CD4-positive, alpha-beta T cell treated with Interleukin-21 for 1 hour (primary cell): ENCODE measurements at places on chromosomes 7 and 10.

DNA sequence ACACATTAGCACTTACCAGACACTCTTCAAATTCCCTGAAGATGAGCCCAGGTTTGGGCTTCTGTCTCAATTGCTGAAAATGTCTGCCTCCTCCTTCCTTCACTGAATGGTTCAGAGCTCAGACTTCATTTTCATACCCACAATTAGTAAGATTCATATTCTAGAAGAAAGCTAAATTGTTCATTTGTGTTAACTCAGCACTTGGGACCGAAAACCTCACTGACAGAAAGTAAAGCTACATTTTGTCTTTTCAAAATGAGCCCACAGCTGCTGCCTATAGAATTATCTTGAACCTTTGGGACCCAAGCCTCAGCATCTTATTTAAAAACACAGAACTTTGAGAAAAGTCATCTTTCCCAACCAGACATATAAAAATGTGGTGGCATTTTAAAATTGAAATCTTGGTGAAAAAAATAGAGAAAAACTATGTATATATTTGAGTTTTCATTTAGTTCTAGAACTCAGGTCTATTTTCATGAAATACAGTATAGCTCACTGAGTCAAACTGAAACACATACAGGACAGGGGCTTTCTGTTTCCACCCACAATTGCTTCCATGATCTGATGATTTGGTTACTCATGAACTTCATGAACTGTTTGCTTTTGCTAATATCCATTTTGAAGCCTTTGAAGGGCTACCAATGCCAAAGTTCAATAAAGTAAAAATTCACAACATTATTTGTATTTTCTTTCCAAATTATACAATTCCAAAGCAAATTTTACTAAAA is 119.1 kb upstream of the PFKP start:
- DNase-seq: no peak

GRCh38 chr10:54470324-54470631 is 330.8 kb downstream of the PCDH15 start:
- DNase-seq: no peak

GRCh38 chr7:52475001-52475582 is 560.3 kb upstream of the POM121L12 start:
- DNase-seq: no peak

- no peak for DNase-seq
These were observed 13.8 kb downstream of the SMO start for GRCh38 chr7:129202058-129202777.

GRCh38 chr10:93061594-93062513 is 1.3 kb downstream of the CYP26C1 start:
- no peak for DNase-seq

DNA sequence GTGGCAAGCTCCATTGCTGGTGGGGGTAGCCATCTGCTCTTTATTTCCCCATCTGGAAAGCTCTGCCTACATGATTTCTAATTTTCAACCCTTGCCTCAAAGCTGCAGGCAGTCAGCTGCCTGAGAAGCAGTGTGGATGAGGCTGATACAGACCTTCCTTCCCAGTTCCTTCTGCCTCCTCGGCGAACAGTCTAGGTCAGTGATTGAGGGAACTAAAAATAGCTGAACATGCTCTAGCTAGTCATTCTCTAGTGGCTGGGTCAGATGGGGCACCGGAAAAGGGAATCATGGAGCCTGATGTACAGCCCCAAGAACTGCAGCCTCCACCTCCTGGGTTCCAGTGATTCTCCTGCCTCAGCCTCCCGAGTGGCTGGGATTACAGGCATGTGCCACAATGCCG is 48.7 kb downstream of the NAMPT start:
- DNase-seq: no peak

DNA sequence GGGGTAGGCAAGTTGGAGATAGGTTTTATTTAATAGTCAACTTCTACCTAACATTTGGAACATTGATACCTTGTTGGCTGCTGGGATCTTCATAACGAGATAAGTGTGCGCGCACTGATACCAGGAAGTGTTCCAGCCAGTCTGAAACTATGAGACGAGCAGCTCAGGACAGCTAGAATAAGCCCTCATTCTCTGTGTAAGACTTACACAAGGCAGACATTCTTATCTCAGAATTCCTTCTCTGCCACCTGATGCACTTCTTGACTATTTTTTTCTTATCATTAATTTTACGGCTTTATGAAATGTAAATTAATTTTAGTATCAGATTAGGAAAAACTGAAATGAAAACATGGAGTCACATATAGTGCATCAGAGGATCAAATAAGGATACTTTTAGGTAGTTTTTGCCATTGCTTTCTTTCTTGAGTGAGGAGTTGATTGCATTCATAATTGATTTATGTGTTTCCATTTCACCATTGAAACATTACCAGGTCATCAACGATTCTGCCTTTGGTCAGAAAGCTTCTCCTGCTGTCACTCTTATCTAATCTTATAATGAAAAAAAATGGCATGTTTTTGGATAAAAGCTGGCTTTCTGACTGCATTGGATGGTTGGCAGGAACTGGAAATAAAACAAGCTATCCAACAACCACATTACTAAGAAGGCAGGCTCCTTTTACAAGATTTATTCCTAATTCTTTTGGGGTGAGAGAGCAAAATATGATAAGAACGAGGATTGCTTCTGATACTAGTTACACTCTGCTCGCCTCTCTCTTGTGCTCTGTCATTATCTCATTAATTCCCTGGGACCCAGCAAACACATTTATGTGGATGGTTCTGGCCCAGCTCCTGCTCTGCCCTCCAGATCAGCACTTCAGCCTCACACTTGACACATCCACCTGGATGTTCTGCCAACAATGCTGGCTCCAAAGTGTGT is 40.4 kb upstream of the ABCB5 start:
- no peak for DNase-seq

- DNase-seq: no peak
These were observed 30.2 kb upstream of the LEP start for GRCh38 chr7:128210590-128211570.

- no peak for DNase-seq
These were observed 59.8 kb downstream of the COL13A1 start for GRCh38 chr10:69861251-69862240.

- no peak for DNase-seq
These were observed 48.4 kb downstream of the ZCCHC24 start for GRCh38 chr10:79397051-79397450.

DNA sequence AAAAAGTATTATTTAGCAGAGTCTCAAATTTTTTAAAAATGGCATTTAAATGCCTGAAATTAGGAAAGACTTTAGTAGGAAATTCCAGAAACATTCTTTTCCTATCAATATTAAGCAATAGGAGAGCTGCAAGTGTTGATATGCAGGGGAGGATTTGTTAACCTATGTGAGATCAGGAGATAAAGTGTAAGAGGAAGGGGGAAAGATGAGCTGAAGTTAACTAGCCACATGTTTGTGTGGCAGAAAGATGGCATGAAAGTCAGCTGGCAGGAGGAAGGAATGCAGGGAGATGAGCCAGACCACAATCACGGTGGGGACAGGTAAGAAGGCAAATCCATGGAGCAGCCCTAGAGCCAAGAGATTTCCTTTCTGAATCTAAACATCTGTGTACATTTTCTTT is 303.6 kb downstream of the MAGI2 start:
- DNase-seq: no peak

- no peak for DNase-seq
These were observed 472.8 kb downstream of the KCNMA1 start for GRCh38 chr10:77164616-77165311.

DNA sequence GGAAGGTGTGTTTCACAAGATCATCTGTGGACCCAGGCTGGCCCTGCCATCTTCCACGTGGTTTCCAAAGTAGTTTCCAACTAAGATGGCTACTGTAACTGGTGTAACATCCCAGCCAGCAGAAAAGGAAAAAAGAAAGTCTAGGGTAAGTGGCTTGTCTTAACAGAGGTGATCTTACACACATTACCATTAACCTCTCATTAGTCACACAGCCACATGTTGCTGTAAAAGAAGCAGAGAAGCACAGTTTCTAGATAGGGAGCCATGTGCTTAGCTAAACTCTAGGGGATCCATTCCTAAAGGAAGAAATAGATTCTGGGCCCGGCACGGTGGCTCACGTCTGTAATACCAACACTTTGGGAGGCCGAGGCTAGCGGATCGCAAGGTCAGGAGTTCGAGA is 54.3 kb downstream of the ZNF438 start:
- no peak for DNase-seq

DNA sequence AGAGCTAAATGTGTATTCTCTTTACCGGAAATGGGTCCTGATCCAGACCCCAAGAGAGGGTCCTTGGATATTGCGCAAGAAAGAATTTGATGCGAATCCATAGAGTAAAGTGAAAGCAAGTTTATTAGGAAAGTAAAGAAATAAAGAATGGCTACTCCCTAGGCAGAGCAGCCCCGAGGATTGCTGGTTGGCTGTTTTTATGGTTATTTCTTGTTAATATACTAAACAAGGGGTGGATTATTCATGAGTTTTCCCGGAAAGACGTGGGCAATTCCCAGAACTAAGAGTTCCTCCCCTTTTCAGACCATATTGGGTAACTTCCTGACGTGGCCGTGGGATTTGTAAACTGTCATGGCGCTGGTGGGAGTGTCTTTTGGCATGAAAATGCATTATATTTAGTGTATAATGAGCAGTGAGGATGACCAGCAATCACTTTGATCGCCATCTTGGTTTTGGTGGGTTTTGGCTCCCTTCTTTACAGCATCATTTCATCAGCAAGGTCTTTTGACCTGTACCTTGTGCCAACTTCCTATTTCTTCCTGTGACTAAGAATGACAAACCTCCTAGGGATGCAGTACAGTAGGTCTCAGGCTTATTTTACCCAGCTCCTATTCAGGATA is 60.4 kb downstream of the ARL4A start:
- no peak for DNase-seq

GRCh38 chr10:122029499-122030199 is 40.7 kb downstream of the TACC2 start:
- no peak for DNase-seq

- no peak for DNase-seq
These were observed 43.4 kb upstream of the ADO start for GRCh38 chr10:62761115-62761514.

DNA sequence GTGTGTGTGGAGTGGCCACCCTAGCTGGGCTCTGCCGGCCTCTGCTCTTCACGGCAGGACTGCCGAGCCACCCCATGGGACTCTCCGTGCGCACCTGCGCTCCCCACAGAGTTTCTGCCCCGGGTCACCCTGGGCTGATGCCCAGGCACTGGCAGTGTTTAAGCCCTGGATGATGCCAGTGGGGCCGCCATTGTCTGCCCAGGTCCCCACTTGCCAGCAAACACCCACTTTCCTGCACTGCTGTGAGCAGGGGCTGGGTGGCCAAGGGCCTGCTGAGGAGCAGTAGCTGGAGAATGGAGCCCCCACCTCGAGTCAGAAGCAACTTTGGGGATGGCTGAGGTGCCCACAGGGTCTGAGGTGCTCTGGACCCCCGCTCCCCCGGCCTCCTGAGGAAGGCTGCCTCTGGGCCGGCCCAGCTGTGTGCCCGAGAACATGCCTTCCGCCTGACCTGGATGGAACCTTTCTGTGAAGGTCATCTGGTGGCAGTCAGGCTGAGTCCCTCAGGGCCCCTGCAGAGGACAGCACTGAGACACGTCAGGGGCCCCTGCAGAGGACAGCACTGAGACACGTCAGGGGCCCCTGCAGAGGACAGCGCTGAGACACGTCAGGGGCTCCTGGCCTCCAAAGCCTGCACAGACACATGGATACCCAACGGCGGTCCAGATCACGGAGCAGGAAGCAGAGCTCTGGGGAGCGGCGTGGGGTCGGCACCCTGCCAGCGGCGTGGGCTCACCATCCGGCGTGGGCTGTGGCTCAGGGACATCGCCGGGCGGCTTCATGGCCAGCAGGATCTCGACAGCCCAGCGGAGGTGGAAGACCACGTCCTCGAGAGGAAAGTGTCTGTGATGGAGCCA is 62.0 kb downstream of the CFAP46 start:
- DNase-seq: no peak

- DNase-seq: no peak
These were observed 72.6 kb downstream of the SHH start for GRCh38 chr7:155739538-155740143.

- DNase-seq: no peak
These were observed 152.6 kb downstream of the ZMYND11 start for GRCh38 chr10:287814-288213.

- DNase-seq: no peak
These were observed 54.3 kb downstream of the MAP3K8 start for GRCh38 chr10:30488316-30488715.

DNA sequence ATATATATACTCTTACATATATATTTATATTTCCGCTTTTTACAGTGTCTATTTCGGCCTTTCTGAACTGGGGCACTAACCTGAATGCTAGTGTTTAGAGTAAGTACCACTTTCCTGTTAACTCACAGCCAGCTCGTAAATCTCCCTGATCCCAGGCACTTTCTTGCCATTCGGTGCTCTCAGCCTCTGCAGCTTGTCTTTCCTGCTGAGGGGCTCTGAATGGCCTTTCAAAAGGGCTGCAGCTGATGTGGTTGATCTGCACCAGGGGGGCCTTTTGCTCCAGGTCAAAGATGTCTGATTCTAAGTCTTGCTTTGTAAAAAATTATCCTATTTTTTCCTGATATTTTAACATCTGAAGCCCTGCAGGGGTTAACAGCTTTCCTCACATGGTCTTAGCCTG is 25.5 kb upstream of the HPS1 start:
- DNase-seq: no peak

DNA sequence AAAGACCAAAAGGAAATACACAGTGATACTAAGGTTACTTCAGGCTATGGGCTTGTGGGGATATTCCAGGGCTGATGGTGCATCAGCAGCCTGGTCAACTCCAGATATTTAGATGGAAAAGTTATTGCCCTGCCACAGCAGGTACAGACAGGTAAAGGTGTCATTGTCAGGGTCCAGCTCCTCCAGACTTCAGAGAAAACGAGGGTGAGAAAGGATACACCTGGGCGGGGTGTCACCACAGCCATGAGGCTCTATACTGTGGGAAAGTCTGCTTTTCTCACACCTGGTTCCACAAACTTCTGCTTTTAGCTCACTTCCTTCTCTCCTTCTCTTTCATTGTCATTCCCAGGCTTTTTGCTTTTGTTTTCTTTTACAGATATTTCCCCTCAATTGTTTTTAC is 2.0 kb upstream of the C10orf120 start:
- DNase-seq: no peak

DNA sequence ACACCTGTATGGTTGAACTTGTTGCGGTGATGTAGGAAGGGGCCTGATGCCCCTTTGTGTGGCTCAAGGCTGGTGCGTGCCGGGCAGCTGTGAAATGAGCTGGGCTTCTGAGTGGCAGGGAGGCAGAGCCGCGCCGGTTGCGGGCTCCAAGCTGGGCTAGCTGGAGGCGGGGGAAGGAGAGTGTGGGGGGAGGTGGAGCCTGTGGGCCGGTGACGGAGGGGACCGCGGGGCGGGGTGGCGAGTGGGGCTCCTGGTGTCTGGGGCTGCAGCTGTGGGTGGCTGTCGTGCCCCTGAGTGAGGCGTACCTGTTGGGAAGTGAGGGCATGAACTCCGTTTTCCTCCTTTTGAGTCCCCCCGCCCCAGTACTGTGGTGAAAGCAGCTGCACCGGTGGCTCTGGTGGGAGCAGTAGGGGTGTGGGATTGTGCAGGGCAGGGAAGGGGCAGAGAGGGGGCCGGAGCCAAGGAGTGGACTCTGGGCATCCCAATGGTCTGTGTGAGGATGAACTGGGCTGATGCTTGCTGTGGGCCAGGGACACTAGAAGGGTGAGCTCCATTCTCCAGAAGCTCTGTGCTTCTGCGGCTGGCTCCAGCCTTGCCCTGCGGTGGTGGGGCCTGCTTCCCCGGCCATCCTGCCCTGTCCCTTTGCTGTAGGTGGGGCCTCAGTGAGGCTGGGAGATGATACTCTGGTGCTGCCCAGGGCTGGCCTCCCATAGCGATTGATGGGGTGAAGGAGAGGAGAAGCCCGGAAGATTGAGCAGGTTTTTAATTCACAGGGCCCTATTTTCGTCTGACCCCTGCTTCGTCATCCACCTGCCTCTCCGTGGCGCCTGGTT is 41.7 kb downstream of the INPP5A start:
- no peak for DNase-seq
